OCI-M1 (cell line): ENCODE measurements at places on chromosomes 16 and 17.

DNA sequence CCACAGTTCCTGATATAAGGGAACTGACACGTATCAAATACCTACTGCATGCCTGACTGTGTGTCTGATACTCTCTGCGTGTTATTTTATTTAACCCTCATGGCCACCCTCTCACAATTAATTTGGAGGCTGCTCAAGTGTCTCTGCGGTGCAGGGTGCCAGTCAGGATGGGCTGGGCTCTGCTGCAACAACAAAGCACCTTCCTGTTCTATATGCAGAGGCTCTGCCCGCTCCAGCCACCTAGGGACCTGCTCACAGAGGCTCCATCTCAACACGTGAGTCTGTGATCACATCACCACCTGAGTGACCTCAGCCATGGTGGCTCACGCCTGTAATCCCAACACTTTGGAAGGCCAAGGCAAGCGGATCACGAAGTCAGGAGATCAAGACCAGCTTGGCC lies 87.1 kb downstream of the SLC39A11 start:
- no peak for DNase-seq

- DNase-seq, result no peak
These were observed 14.1 kb downstream of the COL1A1 start for GRCh38 chr17:50187394-50187725.

DNA sequence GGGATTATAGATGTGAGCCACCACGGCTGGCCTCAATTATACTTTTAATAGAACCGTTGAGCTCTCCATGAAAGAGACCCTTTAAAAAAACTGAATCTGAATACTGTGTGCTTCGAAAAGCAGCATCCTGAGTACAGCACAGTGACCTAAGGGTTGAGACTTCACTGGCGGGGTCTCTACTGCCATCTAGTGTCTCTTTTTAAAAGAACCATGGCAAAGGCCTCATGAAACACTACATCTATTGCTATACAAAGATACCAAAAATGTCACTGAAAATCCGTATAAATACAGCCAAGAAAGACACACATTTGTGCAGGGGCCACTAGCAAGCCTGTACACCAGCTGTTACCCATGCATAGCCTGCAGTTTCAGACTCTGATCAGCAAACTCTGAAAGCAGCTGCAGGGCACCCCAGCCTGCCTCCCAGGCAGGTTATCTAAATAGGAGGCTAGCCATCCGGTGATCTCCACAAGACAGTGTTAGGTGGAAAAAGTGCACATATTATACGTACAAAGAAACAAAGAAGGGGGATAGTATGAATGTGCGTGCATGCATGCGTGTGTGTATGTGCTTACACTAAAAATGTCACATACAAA lies 35.3 kb downstream of the NPLOC4 start:
- DNase-seq, result peak; percentile 70

DNA sequence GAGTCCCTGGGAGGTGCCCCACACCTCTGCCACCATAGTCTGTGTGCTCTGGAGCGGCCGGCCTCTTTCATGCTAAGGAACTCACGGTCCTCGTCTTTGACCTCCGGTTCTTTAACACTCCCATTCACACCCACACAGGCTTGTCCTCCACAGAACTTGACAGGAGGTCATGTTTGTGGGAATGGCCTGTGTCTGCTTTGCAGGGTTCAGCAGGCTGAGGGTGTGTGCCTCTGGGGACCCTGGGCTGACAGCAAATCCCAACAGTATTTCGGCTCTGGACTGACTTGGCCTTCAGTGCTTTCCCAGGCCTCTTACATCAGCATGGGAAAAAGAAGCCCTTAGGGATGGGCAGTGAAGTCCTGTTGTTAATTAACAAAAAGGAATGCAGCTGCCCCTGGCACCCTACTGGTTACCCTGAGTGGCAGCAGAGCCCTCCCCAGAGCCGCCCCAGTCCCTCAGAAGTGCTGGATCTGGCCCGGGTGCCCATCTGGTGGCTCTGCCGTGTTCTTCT lies 35.4 kb upstream of the ADORA2B start:
- DNase-seq, result no peak

- no peak for DNase-seq
These were observed 43.8 kb upstream of the TOB1 start for GRCh38 chr17:50909765-50910605.

DNA sequence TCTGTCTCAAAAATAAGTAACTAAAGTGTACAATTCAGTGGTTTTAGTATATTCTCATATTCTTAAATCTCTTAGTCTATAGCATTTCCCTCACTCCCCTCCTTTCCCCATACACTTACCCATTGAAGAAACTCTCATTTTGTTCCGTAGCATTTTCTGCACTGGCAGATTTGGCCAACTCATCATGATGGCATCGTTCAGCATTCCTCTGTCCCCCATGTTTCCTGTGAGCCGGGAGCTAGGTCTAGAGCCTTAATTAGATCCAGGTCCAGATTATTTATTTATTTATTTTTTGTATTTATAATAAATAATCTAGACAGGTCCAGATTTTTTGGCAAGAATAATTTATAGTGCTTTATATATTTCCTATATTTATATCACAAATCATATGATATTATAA lies 31.0 kb downstream of the HEATR3 start:
- no peak for DNase-seq

DNA sequence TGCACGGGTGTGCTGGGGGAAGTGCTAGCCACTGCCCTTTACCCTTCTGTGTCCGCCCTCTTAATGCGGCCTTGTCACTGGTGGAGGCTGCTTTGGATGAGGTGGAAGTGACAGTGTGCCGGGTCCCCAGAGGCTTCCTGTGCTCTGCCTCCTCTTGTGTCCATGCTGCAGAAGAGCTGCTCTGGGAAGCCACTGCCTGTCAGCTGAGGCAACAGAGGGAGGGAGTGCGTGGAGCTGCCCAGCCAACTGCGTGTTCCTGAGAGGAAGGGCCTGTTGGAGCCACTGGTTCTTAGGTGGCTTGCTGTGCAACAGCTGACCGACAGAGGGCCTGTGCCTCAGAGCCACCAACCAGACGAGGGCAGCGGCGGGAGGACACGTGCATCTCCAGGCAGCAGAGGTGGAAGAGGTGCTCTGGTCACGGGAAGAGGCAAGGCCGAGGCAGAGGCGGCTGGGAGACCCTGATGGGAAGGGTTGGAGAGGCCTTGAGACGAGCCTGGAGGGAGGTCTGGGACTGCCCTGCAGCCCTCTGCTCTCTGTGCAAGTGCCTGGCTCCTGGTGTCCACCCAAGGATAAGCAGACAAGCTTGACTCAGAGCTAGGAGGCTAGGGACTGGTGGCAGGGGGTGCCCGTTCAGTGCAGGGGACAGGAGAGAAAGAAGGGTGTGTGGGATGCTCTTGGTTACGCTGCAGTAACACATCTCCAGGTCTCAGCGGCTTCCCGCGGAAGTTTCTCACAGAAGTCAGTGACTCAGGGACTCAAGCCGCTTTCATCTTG lies 25.4 kb downstream of the B9D1 start:
- DNase-seq, result no peak

DNA sequence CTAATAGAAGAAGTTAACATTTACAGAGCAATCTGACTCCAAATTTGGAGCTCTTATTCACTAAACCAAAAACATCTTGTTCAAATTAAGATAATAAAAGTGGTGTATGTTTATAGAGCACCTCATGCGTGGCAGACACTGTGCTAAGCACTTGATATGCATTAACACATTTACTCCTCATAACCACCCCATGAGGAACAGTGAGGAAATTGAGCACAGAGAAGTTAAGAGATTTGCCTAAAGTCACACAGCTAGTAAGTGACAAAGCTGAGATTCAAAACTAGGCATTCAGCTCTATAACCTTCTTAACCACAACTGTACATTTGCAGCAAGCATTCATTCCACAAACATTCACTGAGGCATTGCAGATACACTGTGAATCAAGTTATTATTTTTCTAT lies 94.0 kb downstream of the VAT1L start:
- no peak for DNase-seq
